ENCODE measurements at places on chromosomes 2 and 18.
A peak's percentile ranks its signal among the peaks of the same experiment; 100 is the strongest.

DNA sequence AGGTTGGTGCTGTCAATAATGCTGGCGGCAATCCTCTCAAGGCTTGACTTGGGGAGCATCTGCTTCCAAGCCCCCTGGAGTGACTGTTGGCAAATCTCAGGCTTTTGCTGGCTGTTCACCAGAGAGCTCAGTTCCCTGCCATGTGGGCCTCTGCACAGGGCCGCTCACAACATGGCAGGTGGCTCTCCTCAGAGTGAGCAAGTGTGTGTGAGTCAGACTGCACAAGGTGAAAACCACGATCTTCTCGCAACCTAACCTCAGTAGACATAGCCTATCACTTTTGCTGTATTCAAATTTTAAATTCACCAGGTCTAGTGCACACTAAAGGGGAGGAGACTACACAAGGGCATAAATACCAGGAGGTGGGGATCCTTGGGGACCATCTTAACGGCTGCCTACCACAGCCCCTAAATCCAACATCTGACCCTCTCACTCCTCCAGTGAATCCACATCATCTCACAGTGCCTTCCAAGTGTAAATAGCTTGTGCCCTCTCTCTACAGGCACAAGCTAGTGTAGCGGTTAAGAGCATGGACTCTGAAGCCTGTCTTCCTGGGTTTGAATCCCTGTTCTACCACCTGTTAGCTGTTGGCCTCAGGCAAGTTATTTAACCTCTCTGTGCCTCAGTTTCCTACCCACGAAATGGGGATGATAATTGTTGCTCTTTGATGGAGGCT lies 187.7 kb upstream of the CXCR4 start:
- DNase-seq = no peak

DNA sequence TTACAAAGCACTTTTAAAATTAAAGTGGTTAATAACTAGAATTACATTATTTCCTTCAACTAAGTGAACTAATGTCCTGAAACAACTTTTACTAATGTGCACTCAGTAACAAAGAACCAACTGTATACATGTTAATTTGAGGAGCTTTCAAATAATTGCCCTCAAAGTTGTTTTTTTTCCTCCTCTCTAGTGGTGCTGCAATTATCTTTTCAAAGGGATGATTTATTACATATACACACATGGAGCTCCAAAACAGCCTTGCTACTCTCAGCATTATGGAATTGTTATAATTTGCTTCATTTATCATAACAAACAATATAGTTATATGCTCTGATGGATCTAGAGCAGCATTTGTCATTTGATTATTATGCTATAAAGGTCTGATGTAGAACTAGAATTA lies 246.3 kb upstream of the RASGRP3 start:
- DNase-seq = no peak

DNA sequence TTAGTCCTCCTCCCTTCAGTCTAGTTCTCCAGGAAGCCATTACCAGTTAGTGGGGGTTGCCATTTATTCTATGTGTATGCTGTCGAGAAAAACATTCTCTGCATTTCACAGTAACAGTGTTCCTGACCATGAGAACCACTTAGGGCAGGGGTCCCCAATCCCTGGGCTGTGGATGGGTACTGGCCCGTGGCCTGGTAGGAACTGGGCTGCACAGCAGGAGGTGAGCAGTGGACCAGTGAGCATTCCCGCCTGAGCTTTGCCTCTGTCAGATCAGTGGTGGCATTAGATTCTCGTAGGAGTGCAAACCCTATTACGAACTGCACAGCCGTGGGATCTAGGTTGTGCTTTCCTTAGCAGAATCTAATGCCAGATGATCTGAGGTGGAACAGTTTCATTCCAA lies 15.8 kb downstream of the ITGA4 start:
- no peak for DNase-seq

DNA sequence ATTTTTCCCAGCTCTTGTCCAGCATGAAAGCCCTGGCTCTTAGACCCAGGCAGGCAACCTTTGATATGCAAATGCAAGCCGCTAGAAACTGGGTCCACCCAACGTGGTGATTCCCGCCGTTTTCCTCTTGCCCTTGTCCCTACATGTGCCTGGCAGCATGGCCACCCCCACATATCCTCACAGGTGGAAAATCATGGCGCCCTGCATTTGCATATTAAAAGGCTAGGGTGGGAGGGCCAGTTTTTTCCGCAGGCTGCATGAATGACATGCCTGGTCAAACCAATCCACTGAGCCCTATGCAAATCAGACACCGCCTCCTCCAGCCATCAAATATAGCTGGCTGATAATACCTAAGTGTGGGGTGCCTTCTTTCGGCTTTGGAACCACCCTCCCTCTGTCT lies 1091.8 kb upstream of the NXPH2 start:
- DNase-seq = no peak

- DNase-seq = no peak
These were observed 5.7 kb downstream of the RPL37A start for GRCh38 chr2:216504376-216504762.

DNA sequence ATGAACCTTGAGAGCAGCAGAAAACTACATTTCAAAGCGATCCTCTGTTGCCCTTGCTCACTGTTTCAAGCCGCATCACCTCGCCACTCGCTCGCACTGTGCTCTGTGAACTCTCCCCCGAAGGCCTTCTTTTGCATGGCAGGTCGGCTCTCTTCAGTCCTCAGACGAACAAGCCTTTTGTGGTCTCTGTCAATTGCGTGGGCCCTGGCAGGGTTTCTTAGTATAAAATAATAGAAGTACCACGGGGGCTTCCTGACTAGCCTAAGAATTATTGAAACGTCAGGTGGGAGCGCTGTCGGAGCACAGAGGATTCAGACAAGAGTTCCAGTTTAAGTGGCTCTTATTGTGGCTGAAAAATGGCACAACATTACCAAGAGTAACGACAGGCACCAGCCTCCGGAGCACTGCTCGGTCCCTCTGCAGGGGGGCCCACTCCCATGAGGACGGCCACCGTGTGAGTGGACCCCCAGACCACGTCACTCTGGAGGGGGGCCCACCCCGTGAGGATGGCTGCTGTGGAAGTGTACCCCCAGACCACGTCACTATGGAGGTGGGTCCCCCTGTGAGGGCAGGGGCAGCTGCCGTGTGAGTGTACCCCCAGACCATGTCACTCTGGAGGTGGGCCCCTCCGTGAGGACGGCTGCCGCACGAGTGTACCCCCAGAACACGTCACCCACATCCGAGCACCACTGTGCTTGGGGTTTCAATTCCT lies 237.7 kb downstream of the HDAC4 start:
- DNase-seq = no peak

GRCh38 chr2:142989273-142990204 lies 112.1 kb downstream of the KYNU start:
- DNase-seq = peak; percentile 84

GRCh38 chr18:54717673-54718407 lies 110.4 kb upstream of the RAB27B start:
- no peak for DNase-seq

GRCh38 chr2:112621790-112622527 lies 23.8 kb upstream of the SLC20A1 start:
- DNase-seq = peak; percentile 42

GRCh38 chr18:13257361-13257980 lies 38.9 kb downstream of the LDLRAD4 start:
- DNase-seq = no peak

GRCh38 chr2:70886541-70886987 lies 49.1 kb upstream of the ATP6V1B1 start:
- DNase-seq = no peak

GRCh38 chr2:113966171-113966570 lies 76.3 kb downstream of the ACTR3 start:
- DNase-seq = no peak

- DNase-seq = no peak
These were observed 45.1 kb upstream of the HPCAL1 start for GRCh38 chr2:10257500-10258147.

GRCh38 chr18:6593142-6593885 lies 136.2 kb upstream of the ARHGAP28 start:
- no peak for DNase-seq

GRCh38 chr2:7666596-7667259 lies 749.5 kb downstream of the RNF144A start:
- no peak for DNase-seq

GRCh38 chr18:55124078-55124763 lies 165.0 kb upstream of the CCDC68 start:
- DNase-seq = no peak

DNA sequence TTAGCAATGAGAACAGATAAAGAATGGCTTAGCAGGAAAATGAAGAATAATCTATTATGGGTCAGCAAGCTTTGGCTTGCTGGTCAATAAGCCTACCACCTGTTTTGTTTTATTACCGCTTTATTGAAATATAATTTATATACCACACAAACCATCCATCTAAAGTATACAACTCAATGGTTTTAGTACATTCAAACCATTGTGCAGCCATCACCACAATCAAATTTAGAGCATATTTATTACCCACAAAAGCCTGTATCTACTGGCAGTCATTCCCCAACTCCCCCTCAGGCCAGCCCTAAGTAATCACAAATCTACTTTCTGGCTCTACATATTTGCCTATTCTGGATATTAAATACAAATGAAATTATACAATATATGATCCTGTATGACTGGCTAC lies 17.2 kb downstream of the PPP3R1 start:
- DNase-seq = no peak

DNA sequence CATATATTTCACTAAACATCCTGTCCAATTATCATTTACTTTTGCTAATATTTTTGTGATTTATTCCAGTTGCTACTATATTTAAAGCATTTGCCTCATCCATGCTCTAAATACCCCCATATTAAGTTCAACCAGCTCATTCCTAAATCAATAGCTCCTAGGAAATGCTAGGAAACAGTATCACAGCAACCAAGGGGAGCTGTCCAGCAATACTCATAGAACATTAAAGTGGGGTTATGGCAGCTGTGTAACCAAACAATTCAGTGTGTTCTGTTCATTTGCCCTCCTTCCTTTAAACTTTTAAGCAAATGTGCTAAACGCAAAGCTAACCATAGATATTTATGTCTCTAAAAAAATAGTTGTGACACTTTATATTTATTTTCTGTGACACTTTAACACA lies 41.1 kb downstream of the ACVR1C start:
- DNase-seq = no peak

DNA sequence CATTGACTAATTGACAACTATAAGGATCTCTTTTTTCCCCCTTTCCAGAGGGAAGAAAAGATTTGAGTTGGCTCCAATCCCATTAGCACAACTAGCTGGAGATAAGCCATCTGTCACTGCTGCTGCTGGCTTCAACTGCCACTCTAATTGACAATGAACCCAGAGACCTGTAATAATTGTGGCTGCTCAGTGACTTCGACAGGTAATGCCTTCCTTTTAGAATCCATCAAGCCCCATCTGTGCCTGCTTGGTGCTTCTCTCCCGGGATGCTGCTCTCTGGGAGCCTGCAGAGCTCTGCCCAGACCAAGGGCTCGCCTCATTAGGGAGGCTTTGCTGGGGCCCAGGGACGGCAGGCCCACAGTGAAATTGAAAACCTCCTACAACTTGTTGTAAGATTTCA lies 376.7 kb upstream of the SOX11 start:
- no peak for DNase-seq

- peak; percentile 60 for DNase-seq
These were observed 53.6 kb downstream of the CDK15 start for GRCh38 chr2:201859949-201860348.

GRCh38 chr2:121532347-121532766 lies 1.7 kb downstream of the RNU4ATAC start:
- peak; percentile 28 for DNase-seq

DNA sequence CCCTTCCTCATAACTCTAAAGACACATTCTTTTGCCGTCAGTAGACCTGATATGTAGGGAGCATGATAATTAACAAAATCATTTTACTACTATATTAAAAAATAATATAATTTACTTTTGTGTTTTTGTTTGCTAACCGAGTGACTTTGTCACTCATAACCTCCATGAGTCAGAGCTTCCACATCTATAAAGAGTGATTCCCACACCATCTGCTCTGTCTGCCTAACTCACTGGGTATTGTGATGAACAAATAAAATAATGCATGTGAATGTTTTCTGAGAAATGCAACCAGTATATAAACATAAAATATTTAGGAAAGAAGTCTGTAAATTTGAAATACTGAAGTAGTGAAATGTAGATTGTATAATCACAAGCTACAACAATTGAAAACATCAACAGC lies 123.4 kb upstream of the DSEL start:
- DNase-seq = no peak

- peak; percentile 83 for DNase-seq
These were observed 191.0 kb downstream of the GRB14 start for GRCh38 chr2:164430166-164430783.

- DNase-seq = peak; percentile 55
These were observed 38.4 kb downstream of the LYPD6B start for GRCh38 chr2:149076863-149077412.

DNA sequence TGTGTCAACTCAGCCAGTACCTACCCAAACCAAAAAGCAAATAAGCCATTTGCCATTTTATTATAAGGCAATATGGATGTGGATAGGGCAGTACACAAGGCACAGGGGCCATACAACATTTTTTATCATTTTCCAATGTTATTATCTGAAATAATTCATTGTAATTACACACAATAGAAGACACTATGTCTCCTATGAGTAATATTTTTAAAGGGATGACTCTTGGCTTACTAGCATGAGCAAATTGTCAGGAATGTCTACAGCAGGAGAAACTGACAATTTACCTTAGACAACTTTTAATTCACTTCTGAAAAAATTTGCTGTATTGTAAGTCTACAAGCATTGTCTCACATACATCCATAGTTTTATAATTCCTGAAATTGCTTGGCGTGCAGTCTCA lies 1193.9 kb upstream of the CELF4 start:
- DNase-seq = no peak

GRCh38 chr2:216292886-216293301 lies 79.4 kb downstream of the MARCHF4 start:
- DNase-seq = no peak

DNA sequence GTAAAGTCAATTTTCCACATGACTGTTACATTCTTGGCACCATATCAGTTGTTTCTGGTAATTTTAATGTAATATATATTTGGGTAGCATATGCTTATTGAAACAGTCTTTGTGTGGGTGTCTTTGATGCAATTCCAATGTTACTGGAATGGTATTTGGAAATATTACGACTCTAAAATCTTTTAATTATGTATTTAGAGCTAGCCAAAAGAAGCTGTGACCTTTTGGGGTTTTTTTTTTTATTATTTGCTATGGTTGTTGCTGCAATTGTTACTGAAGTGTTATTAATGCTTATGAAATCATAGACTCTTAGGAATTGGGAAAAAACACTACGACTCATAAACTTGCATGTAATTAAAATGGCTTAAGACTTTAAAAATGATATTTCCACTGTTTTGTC lies 95.9 kb downstream of the AOX1 start:
- peak; percentile 48 for DNase-seq

DNA sequence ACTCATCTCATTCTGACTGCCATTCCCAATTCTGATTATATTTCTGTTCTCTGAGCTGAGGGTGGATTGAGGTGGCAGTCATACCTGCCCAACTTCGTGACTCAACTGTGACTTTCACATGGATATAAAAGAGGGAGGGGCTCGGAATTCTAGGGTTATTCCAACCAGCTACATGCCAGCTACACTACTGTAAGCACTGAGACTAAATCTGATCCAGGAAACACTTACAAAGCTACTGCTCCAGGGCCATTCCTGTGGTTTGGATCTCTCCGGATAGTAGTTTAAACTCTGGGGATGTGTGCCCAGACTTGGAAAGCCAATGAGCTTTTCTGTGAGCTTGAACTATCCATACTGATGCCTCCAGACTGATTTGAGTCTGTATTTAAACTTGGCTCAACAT lies 7.9 kb downstream of the MAP2 start:
- DNase-seq = peak; percentile 90

GRCh38 chr18:30987467-30988241 lies 54.9 kb downstream of the DSC3 start:
- no peak for DNase-seq

GRCh38 chr18:49813069-49813318 lies 339 bp downstream of the ACAA2 start:
- DNase-seq = peak; percentile 69

- DNase-seq = no peak
These were observed 78.3 kb downstream of the POU3F3 start for GRCh38 chr2:104932243-104932642.

Measured in adipocyte (in vitro differentiated cells).